ENCODE measurements at places on chromosomes 7 and 10.

DNA sequence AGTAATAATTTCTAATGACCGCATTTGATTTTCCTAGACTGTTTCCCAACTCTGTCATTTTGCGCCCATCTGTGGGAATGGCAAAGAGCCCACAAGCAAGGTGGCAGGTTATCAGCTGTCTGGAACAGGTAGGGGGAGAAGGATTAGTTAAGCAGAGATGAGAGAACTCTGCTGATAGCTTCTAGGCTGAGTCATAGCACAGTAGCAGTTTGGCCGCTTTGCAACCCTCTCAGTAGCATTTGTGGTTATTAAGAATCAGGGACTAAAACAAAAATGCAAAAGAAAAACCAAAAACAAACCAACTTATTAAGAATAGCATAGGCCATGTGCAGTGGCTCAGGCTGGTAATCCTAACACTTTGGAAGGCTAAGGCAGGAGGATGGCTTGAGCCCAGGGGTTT is 602.7 kb upstream of the SORCS1 start:
- DNase-seq, result no peak

DNA sequence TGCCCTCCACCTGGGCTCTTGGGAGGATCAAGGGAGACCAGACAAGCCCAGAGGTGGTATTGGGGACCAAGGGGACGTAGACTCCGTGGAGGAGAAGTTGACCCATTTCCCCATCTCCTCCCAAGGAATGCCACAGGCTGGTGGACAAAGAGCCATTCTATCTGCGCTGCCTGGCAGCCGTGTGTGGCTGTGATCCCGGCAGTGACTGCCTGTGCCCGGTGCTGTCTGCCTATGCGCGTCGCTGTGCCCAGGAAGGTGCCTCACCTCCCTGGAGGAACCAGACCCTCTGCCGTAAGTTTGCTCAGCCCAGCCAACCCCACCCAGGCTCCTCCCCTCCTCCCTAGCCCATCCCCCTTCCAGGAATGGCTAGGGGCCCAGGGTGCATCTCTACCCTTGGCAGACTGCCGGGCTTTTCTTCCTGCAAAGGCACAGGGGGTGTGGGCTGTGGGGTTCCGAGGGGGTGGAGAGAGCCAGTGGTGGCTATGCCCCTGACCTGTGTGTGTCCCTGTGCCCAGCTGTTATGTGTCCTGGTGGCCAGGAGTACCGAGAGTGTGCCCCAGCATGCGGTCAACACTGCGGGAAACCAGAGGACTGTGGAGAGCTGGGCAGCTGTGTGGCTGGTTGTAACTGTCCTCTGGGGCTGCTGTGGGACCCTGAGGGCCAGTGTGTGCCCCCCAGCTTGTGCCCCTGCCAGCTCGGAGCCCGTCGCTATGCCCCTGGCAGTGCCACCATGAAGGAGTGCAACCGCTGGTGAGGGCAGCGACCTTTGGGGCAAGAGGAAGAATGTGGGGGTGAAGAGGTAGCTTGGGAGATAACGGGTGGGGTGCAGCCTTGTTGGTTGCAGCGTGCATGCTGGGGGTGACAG is 10.2 kb upstream of the ZNF467 start:
- no peak for DNase-seq

- no peak for DNase-seq
These were observed 51.4 kb downstream of the FAM241B start for GRCh38 chr10:69681436-69681835.

DNA sequence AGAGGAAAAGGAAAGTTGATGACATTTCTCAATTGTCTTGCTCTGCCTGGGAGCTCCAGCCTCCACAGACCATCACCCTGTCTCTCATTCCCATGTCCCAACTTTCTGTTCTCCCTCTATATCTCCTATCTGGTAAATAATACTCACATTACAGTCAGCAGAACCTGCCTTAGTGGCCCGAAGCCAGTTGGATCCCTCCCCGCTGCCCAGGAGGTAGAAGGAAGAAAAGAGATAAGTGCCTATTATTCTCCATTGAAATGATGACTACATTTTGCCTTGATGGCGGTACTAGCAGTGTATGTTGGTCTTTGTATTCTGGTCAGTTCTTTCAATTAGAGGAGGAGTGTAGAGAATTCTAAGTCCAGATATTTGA is 91.9 kb downstream of the CSTF2T start:
- no peak for DNase-seq

DNA sequence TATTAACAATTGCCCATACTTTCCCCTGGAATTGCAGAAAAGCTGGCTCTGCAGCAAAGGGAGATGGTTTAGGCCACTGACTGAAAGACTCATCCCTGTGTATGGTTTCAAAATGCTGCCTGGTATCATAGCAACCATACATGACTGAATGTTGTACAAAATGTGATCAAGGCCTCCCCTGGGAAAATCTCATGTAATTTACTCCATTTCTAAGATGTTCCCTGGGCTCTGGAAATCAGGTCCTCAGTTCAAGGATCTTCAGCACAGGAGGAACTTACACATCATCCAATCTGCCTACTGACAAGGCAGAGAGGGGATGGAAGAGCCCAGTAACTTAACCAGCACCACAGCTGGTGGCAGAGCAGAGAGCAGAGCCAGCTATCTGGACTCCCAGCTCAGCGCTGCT is 111.8 kb downstream of the JAZF1 start:
- DNase-seq, result no peak

DNA sequence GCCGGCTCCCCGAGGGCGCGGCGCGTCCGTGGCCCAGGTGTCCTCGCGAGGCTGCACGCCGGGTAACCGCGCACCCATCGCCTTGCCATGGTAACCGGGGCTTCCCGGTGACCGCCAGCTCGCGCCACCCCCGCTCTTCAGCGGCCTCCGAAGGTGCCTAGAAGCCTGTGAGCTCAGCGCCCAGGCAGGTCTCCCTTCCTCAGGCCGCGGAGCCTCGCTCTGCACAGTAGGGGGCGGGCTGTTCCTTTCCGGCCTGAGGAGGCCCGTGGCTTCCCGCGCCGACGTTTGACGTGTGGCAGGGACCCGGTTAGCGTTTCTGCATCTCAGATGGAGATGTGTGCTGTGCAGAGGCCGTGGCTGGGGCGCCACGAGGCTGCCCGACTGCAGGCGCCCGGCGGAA is 117.1 kb downstream of the DYNC2I1 start:
- no peak for DNase-seq

DNA sequence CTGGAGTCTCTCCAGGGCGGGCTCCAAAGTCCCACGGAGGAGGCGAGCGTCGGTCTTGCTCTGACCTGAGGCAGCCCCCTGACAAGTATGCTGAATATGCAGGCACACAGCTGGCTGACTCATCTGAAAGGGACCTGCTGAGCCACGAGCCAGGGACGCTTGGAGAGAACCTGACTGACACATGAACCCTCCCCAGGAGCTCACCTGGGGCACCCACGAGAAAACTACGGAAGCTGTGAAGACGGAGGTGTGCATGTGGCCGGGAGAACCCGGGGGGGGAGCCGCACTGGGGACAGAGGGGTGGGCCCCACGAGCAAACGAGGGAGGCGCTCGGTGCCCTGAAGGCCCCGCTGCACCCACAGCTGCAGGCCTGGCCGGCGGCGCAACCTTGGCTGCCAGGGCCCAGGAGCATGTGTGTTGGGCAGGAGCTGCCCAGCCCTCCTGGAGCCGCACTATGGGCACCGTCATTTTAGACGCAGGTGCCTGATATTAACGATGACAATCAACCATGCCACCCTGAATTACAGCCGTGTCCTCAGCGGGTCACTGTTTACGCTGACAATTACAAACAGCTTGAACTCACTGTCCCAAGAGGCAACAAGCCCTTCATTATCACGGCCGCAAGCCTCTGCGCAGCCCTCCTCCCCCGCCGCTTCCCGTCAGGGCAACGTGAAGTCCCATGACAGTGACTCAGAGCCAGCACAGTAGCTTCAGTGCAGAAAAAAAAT is 64.7 kb downstream of the DIP2C start:
- DNase-seq, result no peak

GRCh38 chr10:99530108-99531025 is 2.4 kb upstream of the NKX2-3 start:
- no peak for DNase-seq

DNA sequence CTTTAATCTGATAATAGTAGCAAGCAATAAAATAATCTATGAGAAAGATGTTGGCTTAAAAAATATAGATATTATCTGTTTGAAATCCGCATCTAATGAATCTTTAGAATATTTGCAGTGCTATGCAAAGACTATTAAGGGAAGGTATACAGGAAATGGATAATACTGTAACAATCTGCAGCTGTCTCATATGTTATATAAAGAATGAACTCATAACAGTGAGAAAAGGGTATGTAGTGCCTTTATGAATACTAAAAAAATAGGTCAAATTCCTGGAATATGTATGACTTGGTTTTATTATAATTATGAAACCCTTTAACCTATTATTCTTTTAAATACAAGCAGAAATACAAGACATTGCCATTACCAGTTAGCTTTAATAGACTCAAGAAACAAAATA is 105.1 kb upstream of the GPR22 start:
- DNase-seq, result no peak

- no peak for DNase-seq
These were observed 3.4 kb downstream of the TMEM209 start for GRCh38 chr7:130201796-130202195.

- no peak for DNase-seq
These were observed 84.8 kb upstream of the PHF14 start for GRCh38 chr7:10888861-10889260.

DNA sequence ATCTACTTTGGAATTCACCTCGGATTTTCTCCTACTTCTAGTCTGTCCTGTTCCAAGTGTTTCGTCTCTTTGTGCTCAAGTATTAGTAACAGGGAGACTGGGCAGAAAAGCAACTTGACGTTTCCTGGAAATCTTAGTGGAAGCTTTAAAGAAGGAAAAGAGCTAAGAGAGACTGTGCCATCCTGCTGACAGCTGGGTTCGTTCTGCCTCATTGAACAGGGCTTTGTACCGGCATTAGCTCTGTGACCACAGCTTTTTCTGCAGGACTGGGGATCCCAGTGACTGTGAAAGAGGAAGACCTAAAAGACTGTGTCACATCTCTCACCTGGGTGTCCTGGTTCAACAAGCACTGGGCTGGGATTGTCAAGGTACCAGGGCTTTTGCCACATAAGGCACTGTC is 70.8 kb upstream of the CDCA7L start:
- DNase-seq, result no peak
